ENCODE measurements at places on chromosomes 6 and 20.

- DNase-seq, result no peak
Measured at GRCh38 chr20:63509088-63509564, 10.2 kb upstream of the EEF1A2 start.

GRCh38 chr20:5511930-5512329, 195.2 kb upstream of the PROKR2 start:
- no peak for DNase-seq

DNA sequence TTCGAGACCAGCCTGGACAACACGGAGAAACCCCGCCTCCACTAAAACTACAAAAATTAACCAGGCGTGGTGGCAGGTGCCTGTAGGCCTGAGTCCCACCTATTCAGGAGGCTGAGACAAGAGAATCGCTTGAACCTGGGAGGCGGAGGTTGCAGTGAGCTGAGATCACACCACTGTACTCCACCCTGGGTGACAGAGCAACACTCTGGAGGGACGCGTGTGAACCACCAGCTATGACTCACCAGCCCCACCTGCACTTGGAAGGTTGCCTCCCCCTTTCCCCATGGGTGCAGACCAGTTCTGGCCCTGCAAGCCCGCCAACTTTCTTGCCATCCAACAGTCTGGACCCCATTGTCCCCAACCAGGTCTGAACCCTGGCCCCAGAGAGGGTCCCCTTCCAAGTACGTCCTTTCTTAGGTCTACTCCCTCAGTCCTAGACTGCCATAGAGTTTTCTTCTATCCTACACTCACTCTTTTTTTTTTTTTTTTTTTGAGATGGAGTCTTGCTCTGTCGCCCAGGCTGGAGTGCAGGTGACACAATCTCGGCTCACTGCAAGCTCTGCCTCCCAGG, 29.2 kb downstream of the ATP9A start:
- no peak for DNase-seq

DNA sequence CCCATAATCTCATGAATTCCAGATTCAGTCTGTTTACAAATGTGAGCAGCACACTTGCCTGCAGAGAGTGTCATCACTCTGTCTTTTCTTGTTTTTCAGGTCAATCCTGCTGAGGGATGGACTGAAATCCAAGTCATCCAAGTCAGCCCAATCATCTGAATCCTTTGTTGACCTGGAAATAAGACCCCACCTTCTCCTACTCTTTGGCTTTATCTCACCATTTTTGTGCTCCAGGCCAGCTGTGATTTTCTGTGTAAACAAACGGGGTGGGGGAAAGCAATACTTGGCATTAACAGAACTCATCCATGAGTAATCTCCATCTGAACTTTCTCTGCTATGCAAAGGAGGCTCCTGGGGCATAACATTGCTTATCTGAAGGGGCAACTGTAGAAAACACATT, 16.9 kb upstream of the GSTA4 start:
- DNase-seq, result no peak

DNA sequence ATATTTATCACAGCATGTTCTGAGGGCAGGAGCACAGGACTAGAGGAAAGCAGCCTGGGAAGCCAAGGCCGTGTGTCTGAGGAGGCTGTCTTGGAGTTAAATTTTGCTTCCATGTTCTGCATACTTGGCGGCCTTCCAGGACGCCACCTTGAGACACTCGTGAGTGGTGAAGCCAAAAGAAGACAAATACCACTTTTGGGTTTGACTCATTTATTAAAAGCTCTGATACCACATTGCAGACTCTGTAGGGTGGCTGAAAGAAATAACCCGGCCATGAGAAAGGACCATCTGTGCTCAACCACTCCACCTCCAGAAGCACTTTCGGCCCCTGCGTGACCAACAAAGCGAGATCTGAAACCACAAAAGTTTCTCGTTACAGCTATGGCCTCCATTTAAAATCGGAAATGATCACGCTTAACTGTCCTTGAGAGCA, 120.0 kb downstream of the TMEM242 start:
- no peak for DNase-seq

DNA sequence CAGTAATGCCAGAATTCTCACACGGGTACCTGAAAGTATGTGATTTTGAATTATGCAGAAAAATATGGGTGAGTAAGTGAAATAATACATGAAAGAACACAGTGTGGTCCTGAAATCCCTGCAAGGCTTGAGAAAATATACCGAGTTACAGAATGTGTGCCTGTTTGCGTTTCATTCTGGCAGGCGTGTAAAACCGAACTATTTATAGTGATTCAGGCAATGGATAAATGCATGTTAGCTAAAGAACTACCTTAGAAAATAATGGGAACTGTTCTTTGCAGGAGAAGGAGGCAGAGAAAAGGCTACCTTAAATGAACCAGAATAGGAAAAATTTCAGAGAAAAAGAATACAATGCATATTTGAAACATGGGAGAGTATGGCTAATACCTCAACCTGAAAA, 145.8 kb upstream of the KCNQ5 start:
- no peak for DNase-seq

DNA sequence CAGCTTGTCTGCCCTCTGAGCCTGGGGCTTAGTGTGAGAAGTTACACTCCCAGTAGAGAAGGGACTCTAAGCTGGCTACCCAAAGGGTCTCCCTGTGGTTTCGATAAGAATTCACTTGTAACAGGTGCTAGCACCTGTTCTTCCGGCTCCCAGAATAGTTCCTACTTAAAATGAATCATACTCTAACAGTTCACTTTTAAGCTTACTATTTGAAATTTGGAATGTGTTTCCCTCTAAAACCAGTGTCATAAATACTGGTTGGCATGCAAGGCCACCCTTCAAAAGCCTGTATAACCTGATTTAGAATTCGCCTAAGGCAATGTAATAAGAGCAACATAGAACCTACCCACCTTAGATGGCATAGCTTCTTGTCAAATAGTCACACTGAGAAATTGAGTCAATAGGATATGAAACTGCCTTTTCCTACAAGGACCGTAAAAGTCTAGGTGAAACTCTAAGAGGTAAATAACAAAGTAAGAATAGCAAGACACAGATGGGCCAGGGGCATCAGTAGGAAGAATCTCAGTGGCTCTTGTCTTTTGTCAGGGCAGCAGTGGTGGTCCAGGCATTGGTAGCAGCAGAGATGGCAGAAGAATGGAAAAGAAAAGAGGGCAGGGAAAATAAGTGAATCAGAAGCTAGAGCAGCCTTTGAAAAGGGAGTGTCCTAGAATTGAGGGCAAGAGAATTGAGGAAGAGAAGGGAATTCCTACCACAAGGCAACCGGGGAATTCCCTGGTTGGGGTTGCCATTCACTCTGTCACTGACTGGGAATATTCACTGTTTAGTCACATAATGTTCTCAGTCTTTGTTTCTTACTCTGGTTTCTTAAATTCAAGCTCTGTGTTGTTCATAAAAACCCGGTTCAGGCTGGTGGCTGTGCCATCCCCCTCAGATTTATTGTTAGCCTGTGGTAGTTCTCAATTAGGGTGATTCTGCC, 91.5 kb downstream of the HIVEP2 start:
- DNase-seq, result no peak

- DNase-seq, result no peak
Measured at GRCh38 chr6:164570801-164571200, 738.6 kb downstream of the C6orf118 start.

DNA sequence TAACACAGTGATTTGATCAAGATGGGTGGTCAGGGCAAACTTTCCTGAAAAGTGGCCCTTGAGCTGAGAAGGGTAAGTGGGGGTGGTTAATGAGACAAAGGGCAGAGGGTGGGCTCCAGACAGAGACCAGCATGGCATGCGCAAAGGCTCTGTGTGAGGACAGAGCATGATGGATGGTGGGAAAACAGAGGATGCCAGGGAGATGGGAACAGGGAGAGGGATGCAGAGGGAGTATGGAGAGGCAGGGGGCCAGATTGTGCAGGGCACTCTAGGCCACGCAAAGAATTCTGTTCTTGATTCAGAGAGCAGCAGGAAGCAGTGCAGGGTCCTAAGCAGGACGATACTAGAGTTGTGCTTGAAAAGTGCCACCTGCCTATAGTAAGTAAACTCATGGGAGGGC, 394.4 kb downstream of the BTBD9 start:
- DNase-seq, result no peak

GRCh38 chr20:39909447-39909846, 779.6 kb downstream of the MAFB start:
- no peak for DNase-seq

GRCh38 chr20:48478370-48478769, 349.4 kb downstream of the PREX1 start:
- no peak for DNase-seq

All from eye (tissue), 1 donor.